ENCODE measurements at places on chromosomes 1 and 21.

DNA sequence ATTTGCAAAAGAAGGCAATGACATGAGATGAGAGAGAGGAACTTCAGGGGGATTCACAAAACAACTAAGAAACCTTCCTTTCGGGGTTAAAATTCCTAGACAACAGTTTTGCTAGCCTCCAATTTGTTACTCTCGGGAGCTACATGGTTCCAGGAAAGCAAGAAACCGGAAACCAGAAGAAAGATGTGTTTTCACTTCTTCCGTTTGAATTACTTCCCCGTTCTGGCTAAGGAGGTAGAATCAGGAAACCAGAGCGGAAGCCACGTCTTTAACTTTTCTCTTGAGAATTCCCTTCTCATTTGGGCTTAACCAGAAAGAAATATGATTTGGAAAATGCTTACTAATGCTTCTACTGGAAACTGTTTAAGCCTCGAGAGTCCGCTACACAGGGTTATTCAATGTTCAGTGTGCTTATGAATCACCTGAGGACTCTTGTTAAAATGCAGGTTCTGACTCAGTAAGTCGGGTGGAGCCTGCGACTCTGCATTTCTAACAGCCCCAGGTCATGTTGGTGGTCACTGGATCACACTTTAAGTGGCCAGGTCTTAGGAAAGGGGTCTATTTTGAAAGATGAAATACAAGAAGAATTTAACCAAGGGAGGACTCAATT, 43.5 kb upstream of the MCOLN3 start:
- DNase-seq = no peak

DNA sequence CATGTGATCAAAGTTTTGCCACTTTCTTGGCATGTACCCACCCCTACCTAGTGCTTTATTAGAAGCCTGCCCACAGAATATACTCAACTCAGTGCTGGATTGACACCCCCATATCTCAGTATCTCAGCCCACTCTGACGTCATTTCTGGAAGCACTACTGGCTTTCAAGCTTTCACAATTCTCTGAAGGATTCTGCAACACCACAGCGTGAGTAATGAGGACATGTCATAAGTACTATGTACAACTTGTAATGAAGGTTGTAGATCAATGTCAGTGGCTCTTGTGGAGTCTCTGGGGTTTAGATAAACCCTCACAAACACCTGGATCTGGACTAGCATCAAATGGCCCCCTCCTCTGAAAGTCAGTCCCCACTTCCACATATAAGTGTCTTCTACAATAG, 57.2 kb downstream of the TNFSF4 start:
- peak; percentile 76 for DNase-seq

DNA sequence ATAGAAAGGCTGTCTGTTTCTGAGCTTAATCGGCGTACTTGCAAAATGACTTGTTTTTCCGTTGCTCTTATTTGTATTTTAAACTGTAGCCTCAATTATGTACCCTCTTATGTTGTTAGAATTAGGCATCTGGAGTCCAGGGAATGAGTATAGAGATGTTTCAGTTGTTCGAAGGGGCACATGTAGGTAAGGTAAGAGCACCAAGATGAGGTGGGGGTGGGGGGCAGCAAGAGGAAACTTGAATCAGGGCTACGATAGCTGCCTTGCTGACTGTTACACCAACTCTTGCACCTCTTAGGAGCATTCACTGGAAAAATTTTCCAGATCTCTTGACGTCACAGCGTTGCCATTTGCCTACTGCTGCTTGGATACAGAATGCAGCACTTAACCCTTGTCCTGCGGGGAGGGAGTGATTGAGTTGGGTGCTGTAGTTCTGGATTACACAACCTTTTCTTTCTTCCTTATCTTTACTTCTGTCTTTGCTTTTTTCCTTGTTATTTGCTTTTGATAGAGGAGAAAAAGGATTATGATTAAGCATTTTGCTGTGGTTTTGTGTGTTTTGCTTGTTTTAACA, 3.2 kb downstream of the ATP1B1 start:
- DNase-seq = peak; percentile 95

DNA sequence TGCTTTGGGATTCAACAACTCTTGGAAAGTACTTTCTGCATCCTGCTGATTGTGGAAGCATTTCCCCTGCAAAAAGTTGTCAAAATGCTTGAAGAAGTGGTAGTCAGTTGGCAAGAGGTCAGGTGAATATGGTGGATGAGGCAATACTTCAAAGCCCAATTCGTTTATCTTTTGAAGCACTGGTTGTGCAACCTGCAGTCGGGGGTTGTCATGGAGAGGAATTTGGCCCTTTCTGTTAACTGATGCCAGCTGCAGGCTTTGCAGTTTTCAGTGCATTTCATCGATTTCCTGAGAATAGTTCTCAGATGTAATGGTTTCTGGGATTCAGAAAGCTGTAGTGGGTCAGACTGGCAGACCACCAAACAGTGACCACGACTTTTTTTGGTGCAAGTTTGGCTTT, 47.6 kb upstream of the GJA5 start:
- DNase-seq = no peak

DNA sequence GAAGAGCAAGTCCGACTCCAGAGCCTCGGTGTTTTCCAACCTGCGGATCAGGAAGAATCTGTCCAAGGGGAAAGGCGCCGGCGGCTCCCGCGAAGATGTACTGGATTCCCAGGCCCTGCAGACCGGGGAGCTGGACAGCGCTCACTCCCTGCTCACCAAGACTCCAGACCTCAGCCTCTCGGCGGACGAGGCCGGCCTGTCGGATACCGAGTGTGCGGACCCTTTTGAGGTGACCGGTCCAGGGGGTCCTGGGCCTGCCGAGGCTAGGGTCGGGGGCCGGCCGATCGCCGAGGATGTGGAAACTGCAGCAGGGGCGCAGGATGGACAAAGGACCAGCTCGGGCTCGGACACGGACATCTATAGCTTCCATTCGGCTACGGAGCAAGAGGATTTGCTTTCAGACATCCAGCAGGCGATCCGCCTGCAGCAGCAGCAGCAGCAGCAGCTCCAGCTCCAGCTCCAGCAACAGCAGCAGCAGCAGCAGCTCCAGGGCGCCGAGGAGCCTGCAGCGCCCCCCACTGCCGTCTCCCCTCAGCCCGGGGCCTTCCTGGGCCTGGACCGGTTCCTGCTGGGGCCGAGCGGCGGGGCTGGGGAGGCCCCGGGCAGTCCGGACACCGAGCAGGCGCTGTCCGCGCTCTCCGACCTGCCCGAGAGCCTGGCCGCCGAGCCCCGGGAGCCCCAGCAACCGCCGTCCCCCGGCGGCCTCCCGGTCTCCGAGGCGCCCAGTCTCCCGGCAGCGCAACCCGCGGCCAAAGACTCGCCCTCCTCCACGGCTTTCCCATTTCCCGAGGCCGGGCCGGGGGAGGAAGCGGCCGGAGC, 827 bp downstream of the FMN2 start:
- DNase-seq = peak; percentile 76

DNA sequence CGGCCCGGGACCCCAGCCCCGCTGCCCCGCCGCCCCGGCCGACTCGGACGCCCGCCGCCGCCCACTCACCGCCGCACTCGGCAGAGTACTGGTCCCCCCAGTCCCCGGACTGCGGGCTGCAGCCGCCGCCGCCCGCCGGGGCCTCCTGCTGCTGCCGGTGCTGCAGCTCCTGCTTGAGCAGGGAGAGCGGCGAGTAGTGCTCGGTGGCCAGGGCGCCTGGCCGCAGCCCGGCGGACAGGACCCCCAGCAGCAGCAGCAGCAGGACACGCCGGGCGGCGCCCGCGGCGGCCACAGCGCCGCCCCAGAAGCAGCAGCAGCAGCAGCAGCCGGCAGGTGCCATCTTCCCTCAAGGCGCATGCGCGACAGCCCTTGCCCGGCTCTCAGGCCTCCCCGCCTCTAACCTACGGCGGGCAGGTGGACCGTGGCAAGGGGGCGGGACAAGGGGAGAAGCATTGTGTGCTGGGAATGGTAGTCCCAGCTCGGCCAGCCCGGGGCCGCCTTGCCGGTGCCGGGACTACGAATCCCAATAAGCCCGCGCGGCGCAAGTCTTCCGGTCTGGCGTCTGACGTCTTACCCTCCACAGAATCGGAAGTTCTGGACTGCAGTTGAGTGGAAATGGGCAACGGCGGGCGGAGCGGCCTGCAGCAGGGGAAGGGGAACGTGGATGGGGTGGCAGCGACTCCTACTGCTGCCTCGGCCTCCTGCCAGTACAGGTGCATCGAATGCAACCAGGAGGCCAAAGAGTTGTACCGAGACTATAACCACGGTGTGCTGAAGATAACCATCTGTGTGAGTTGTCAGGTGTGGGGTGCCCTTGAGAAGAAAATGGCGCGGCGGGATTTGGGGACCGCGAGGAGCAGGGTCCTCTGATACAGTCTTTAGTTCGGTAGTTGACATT, at the start of the genes ARV1 and TTC13:
Gene ARV1, plus strand, starts transcription at position 604 of the 898 bp plus-strand sequence. Its CDS starts 12 bp downstream, at position 616.
Gene TTC13, minus strand, starts transcription at position 371 of the 898 bp plus-strand sequence. Its CDS starts 31 bp downstream, at position 340.
- peak; percentile 97 for DNase-seq

DNA sequence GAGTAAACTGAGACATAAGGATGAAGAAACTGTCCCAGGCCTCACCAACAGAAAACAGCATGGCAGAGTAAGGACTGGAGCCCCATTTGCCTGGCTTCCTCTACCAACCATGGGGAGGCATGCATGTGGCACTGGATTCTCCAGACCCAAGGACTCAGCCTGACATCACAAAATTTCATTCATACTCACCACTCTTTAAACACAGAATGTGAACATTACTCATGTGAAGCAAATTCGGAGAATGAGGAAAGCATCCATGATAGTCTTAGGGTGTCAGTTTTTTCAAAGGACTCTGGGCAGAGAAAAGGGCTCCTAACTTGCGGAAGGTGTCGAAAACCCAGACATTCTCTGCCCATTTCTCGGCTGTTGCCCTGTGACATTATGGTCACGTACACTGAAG, 83.9 kb downstream of the PCNX2 start:
- no peak for DNase-seq

- peak; percentile 86 for DNase-seq
Measured at GRCh38 chr1:1614204-1614953, 921 bp upstream of the MIB2 start.

DNA sequence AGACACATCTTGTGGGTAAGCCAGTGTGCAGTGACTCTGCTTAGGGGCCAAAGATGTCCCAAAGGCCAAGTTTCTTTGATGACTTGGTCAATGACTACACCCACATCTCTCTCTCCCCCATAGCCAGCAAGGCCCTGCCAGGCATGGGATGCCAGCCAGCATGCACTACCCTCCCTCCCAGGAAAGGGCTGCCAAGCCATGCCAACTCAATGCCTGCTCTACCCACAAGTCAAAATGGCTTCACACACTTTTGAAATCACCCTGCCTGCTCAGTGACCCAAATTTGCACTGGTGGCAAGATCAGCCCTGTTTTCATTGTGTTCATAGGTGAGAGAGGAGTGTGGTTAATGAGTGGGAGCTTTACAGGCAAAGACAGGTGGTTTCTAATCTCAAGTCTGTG, 112.5 kb downstream of the MATN1 start:
- DNase-seq = no peak

GRCh38 chr21:35730325-35730724, 330.0 kb downstream of the SETD4 start:
- DNase-seq = no peak

- peak; percentile 85 for DNase-seq
Measured at GRCh38 chr1:91020967-91021685, 709 bp downstream of the ZNF644 start.

Measured in astrocyte (in vitro differentiated cells and primary cell).